ENCODE measurements at places on chromosomes 7 and 10. TPM values are rescaled to one million over a fixed set of nuclear protein-coding genes. Genes with fewer than 3 reads are reported as not detected.

Gene OR2A42
- total RNA-seq = not detected

Gene PLCE1
- 9.7 TPM for total RNA-seq

Gene NEBL
- total RNA-seq = 2.1 TPM

Gene LRRN3
- total RNA-seq = 0.41 TPM

Gene NEUROD6
- not detected for total RNA-seq

Gene PDZD7
- total RNA-seq = 1.4 TPM

DNA sequence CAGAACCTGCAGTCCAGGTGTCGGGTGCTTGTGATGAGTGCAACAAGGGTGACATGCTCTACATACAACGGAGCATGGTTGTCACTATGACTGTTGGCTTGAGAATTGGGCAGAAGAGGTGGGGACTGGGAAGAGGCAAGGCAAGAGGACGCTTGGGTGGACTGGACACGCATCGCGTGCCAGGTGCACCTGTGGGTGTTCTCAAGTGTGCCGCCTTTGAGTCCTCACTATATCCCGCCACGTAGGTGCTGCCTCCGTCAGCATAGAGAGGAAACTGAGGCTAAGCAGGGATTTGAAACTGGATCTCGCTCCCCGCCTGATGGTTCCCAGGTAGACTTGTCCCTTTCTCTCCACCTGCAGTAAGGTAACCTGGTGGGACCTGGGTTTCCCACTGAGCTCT lies 27.2 kb downstream of the CDH23 start:
- H3K27me3 ChIP-seq = peaks cover 4% of the 10 kb centered on the region
- H3K36me3 ChIP-seq = no peaks in the 10 kb centered on the region
- H3K27ac ChIP-seq = no peak overlapping the region
- H3K4me1 ChIP-seq = no peaks in the 10 kb centered on the region

GRCh38 chr10:127354255-127354654 lies 157.9 kb upstream of the INSYN2A start:
- no peak for DNase-seq
- no peaks in the 10 kb centered on the region for H3K4me1 ChIP-seq
- no peaks in the 10 kb centered on the region for H3K27me3 ChIP-seq
- no peak overlapping the region for H3K27ac ChIP-seq
- H3K36me3 ChIP-seq = peaks cover 6% of the 10 kb centered on the region

DNA sequence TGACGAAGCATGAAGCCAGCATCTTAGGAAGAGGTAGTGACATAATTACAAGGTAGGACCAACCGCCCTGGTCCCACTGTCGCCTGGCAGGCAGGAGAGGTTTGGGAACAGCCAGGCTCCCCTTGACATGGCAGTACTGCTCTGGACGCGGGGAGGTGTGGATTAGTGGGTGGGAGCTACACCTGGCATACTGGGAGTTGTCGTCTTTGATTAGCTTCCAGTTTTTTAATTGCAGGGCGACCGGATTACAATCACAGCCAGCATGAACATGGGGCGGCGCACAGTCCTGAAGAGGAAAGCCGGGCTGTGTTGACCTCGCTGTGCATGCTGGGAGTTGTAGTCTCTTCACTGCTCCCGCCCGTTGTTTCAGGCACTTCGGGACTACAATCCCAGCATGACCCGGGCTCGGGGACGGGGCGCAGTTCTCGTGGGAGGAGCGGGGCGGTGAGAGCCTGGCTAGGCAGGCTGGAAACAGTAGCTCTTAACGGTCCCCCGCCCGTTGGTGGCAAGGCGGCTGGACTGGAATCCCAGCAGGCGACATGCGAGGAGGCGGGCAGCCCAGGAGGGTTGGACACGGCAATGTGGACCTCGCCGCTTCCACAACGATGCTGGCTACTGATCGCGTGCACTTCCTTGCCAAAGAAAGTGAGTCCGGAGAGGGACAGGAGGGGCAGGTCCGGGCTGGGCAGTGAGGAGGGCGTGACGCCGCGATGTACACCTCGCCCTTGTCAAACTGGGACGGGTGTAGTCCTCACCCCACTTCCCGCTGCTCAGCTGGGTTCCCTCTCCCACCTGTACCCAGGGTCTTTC lies 98.0 kb upstream of the ZNF722 start:
- no peaks in the 10 kb centered on the region for H3K27me3 ChIP-seq
- peak; percentile 85 for DNase-seq
- peak overlapping the region; percentile 60 for H3K4me3 ChIP-seq
- H3K4me1 ChIP-seq = no peaks in the 10 kb centered on the region
- no peaks in the 10 kb centered on the region for H3K36me3 ChIP-seq

- H3K27me3 ChIP-seq = no peaks in the 10 kb centered on the region
- H3K4me1 ChIP-seq = no peaks in the 10 kb centered on the region
- H3K4me3 ChIP-seq = no peak overlapping the region
- no peaks in the 10 kb centered on the region for H3K36me3 ChIP-seq
- H3K27ac ChIP-seq = no peak overlapping the region
- DNase-seq = no peak
These were observed 287.6 kb downstream of the SORCS3 start for GRCh38 chr10:104928734-104929133.

DNA sequence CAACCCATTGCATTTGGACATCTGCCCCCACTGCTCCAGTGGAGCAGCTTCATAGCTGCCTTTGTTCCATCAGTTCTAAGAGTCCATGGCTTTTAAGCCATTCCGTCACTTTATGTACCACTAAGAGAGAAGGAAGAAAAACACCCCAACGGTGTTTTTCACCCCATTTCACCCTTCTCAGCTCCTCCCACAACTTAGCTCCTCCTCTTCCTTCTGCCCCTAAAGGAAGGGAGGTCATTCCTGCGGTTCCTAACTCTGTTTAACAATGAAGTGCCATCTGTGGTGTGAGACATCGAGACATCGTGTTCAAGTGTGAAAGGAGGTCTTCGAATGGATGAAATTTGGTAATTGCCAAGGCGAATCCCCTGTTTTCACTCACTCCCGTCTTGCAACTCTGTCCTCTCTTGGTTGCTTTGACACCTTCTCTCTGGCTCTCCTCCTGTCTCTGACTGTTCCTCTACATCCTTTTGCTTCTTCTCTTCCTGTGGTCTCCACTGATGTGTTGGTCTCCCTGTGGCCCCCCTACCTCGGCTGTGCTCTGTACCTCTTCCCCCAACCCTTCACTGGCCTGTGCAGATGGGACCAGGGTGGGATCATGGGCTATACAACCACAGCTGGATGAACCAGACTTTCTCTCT lies 23.0 kb downstream of the SMKR1 start:
- no peak overlapping the region for H3K27ac ChIP-seq
- no peaks in the 10 kb centered on the region for H3K36me3 ChIP-seq
- no peak for DNase-seq

GRCh38 chr7:7919449-7919945 lies 49.1 kb upstream of the GLCCI1 start:
- H3K27ac ChIP-seq = no peak overlapping the region
- no peaks in the 10 kb centered on the region for H3K27me3 ChIP-seq
- no peaks in the 10 kb centered on the region for H3K36me3 ChIP-seq
- H3K4me1 ChIP-seq = no peaks in the 10 kb centered on the region
- H3K4me3 ChIP-seq = no peak overlapping the region
- DNase-seq = no peak

DNA sequence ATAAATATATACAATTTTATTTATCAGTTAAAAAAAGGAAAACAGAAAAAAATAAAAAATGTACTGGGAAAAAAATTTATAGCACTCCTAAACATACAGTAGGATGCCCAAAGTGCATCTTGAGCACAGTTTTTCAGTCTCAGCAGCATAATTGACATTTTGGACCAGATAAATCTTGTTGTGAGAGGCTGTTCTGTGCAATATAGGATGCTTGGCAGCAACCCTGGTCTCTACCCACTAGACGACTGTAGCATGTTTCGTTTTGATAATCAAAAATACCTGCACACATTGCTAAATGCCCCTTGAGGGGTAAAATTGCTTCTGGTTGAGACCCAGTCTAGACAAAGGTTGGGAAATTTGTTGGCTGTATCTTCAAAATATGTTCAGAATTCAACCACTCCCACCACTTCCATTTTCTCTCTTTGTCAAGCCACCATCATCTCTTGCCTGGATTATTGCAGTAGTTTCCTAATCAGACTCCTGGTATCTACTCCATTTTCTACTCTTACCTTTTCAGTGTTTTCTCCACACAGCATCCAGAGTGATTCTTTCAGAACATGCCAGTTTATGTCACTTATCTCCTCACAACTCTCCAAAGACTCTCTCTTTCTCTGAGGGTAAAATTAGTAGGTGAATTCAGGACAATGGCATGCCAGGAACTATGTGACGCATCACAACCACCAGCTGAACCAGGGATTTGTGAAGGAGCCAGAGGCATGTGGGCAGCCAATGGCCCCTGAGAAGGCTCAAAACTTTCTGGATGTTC lies 91.4 kb downstream of the GPR85 start:
- no peak overlapping the region for H3K4me3 ChIP-seq
- no peak overlapping the region for H3K27ac ChIP-seq
- H3K4me1 ChIP-seq = peaks cover 7% of the 10 kb centered on the region

GRCh38 chr10:34137955-34138354 lies 677.1 kb downstream of the PARD3 start:
- no peaks in the 10 kb centered on the region for H3K27me3 ChIP-seq
- no peak for DNase-seq
- H3K36me3 ChIP-seq = no peaks in the 10 kb centered on the region
- H3K4me3 ChIP-seq = no peak overlapping the region
- H3K27ac ChIP-seq = no peak overlapping the region

DNA sequence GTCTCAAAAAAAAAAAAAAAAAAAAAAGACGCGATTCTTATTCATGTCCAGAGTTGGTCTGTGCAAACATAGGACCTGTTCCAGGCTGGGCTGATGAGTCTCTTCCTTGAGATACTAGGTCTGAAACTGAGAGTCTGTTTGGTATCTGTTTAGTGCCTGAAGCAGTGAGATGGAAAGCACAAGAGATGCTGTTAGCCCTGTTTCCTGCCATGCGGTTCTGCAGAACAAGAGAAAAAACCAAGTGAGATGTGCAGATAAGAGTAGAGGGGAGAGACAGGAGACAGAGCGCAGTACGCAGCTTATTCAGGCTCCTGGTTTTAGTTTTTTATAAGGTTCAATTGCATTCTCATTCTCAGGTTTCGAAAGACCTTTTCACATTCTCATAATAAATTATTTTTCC lies 85.8 kb upstream of the PRKCQ start:
- H3K27ac ChIP-seq = no peak overlapping the region
- H3K27me3 ChIP-seq = no peaks in the 10 kb centered on the region
- no peaks in the 10 kb centered on the region for H3K4me1 ChIP-seq
- no peak overlapping the region for H3K4me3 ChIP-seq
- no peak for DNase-seq
- no peaks in the 10 kb centered on the region for H3K36me3 ChIP-seq

GRCh38 chr10:15879058-15879457 lies 18.8 kb upstream of the MINDY3 start:
- H3K4me1 ChIP-seq = no peaks in the 10 kb centered on the region
- no peak overlapping the region for H3K4me3 ChIP-seq
- H3K36me3 ChIP-seq = no peaks in the 10 kb centered on the region
